HFF-Myc (cell line): ENCODE measurements at places on chromosomes 7 and 10.

DNA sequence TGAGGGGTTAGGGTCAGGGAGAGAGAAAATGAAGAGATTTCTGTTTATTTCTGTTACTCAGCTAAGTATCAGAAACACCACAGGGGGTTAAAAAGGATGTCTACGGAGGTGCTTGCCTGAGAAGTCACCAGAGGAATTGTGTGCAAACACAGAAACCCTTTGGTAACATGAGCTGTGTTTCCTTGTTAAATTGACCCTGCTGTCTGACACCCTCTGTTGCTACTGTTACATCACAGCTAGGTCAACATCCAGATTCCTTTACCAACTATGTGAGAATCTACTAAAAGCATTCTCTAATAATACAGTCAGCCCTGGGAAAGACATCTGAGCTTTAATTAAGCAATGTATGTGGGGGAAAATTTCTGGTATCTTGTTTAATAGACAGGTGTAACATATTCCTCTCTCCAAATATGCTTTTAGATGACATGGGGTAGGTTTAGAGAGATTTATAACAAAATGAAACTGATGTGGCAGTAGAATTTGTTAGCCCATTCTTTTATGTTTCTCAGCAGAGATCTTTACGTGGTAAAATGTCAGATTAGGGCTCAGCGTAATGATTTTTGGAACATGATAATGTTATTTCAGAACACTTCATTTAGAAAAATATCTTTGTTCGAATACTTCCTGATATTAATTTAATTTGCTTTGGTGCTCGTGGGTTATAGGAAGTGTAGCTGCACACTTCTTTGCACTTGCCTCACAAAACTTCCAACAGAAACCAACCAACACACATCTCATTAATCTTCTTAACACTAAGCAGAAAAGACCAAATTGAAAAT lies 168.0 kb upstream of the AHR start:
- DNase-seq = peak; percentile 42

GRCh38 chr10:88527245-88527644 lies 55.9 kb downstream of the RNLS start:
- no peak for DNase-seq

DNA sequence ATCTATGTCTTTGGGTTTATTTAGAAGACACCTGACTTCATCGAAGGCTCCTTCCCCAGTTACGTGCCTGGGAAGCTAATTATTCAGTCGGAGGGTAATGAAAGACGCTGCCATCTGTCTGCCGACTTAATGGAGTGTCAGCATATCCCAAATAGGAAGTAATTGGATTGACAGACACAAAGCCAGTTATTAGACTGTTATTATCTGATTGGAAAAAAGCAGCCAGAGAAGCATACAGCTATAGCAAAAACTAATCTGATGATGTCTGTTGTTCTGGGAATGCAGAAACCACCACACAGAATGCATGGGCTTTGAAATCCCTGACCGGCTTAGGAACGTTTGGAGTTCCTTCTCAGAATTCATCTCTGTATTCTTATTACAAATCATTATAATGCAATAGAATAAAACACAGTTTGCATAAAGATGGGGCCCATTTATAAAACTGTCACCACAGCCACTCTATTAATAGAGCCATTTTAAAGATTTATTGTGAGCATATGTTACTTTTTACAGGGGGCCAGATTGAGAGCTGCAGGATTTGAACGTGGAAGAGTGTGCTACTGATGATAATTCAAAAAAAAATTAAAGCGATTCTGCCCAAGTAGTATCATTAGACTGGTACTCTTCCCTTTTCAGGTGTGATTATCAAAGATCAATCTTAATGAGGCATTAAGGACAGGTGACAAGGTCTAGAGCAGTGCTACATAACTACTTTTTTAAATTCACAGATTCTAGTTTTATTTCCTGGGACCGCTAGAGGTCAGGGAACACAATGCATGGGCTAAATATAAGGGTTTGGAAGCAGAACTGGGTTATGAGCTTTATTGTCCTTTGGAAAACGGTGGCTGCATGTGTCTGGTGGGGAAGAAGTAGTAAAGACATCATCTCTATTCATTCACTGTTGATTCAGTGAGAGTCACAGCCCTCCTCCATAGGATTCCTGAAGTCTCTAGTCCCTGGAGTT lies 330.1 kb upstream of the LRGUK start:
- no peak for DNase-seq

GRCh38 chr10:9068003-9068402 lies 1013.5 kb downstream of the GATA3 start:
- no peak for DNase-seq

DNA sequence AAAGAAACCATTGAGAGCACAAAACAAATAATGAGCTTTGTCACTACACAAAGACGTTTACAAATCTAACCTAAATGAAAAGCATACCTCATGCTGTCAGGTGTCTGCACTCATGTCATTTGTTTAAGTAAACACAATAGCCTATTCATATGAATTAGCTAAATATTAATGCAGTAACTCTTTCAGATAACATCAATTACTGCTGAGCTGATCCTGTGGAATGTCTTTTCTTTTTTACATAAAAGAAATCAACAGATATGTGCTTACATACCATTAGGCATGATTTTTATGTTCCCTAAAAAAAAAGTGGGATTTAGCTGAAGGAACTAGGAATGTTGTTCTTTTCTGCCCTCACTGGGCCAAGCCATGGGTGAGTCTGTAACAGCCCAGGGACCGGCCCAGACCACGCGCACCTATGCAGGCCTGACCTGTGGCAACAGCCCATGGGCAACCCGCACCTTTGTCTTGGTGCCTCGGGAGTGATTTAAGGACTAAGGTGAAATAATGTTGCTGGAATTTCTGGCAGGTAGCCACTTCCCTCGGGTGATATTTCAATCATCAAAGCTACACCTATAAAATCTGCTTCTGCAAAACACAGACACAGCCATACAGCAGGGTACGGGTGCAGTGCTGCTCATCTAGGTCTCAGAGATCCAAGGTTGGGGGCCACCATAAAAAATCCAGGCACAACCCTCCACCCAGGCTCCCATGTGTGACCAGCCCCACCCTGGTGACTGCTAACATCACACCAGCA lies 44.6 kb downstream of the FGFR2 start:
- DNase-seq = no peak

- no peak for DNase-seq
Measured at GRCh38 chr7:123028339-123028738, 32.8 kb upstream of the TAS2R16 start.

DNA sequence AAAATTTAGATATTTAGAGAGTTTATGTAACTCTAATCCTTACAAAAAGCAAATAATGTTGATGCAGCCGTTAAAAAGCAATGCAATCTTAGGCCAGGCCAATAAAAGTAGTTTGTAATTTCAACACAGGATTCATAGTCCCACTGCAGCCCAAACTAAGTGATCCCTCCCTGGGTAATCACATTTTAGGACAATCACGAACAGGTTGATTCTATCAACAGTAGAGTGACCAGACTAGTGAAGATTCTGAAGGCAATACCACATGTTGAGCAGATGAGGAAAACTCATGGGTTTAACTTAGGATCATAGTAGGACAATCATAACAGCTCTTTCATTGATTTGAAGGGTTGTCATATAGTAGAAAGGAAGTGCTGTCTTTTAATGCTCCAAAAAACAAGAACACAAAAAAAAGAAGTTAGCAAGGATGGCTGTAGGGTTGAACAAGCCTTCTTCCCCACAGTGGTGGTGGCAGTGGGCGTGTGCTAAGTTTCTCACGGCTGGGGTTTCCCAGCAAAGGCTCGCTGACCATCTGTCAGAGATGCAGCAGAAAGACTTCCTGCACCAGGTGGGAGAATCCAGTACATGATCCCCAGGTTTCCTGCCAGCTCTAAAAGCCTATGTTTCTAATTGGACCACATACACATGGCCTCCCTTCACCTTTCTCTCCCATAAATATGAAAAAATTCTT lies 212.2 kb downstream of the CHRM2 start:
- DNase-seq = peak; percentile 50
